ENCODE measurements at places on chromosomes 7 and 10.

GRCh38 chr10:131692176-131692575 lies 208.6 kb upstream of the PPP2R2D start:
- DNase-seq: no peak

DNA sequence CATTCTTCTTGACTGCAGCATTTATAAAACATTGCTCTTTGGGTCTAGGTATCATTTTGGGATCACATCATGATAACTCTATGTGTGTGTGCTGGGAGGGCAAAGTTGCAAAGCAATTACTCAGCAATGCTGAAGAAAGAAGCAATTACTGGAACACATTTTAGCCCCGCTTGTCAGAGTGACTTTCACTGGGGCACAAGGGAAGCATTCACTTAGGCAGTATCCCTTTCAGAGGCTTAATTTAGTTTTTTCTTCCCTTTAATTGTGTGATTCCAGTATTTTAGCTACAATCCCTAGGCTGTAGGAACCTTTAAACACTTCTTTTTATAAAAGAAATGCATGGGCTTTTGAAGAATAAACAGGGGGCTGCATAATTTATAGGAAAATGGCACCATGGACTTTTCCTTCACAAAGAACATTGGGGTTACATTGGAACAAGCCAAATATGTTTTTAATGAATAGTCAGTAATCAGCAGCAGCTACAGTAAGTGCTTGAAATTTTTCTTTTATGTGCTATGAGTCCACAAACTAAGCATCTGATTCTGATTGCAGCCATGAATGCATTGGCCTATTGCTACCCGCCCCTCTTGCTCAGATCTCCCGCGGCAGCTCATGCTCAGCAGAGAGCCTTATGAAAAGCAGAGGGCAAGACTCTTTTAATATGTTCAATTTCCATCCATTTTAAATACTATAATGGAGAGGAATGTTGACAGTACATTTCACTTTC lies 51.2 kb upstream of the NXPH1 start:
- no peak for DNase-seq

DNA sequence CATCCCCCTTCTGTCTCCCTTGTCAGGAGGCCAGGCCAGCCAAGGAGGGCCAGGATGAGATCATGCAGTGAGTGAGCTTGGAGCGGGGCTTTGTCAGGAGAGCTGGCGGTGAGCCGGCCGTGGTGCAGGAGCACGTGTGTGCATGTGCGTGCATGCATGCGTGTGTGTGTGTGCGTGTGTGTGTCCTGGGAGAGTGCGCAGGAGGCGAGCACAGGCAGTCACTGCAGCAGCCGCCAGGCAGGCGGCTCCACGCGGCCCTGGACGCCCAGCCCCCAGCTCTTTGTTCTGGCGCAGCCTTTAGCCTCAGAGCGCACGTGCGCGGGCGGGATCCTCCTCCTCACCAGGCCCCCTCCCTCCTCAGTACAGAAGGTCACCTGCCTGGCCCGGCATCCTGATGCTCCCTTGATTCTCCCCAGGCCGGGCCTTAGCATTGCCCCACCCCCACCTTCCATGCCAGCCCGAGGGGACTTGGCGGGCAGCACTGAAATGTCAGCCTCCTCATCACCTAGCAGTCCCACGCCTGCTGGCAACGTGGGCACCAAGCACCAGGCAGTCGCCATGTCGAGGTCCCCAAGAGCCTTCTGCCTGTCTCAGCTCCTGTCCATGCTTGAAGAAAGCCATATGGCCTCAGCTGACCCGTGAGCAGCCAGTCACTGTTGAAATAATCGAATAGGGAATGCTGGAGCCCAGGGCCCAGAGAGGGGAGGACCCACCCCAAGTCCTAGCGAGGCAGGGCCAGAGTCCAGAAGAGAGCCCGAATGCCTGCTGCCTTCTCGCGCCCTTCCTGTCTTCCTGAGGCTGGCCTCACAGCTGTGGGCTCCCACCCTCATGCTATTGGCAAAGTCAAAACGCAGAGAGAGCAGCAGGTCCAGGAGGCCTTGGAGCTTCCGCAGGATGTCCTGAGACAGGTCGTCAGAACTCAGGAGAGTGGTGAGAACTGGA lies 125.9 kb upstream of the PPIF start:
- peak; percentile 85 for DNase-seq

GRCh38 chr7:35825974-35826373 lies 25.1 kb downstream of the SEPTIN7 start:
- no peak for DNase-seq

- DNase-seq: peak; percentile 28
Observed at GRCh38 chr10:74051736-74052342, 53.9 kb downstream of the VCL start.

DNA sequence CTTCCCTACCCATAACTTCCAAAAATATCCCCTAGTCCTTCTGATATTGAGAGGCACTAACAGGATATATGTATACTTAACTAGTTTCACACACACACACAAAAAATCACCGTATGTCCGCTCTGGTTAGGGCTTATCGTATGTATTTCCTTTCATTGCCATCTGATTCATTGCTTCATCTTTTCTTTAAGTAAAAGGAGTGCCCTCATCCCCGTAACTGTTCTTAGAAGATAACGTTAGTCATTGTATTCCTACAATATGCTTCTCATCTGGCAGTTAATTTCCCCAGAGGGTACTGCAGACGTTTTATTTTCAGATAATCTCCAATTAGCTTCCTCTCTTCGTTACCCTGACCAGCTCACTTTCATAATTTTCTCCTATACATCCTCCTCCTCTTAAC lies 37.3 kb downstream of the NRCAM start:
- DNase-seq: no peak

DNA sequence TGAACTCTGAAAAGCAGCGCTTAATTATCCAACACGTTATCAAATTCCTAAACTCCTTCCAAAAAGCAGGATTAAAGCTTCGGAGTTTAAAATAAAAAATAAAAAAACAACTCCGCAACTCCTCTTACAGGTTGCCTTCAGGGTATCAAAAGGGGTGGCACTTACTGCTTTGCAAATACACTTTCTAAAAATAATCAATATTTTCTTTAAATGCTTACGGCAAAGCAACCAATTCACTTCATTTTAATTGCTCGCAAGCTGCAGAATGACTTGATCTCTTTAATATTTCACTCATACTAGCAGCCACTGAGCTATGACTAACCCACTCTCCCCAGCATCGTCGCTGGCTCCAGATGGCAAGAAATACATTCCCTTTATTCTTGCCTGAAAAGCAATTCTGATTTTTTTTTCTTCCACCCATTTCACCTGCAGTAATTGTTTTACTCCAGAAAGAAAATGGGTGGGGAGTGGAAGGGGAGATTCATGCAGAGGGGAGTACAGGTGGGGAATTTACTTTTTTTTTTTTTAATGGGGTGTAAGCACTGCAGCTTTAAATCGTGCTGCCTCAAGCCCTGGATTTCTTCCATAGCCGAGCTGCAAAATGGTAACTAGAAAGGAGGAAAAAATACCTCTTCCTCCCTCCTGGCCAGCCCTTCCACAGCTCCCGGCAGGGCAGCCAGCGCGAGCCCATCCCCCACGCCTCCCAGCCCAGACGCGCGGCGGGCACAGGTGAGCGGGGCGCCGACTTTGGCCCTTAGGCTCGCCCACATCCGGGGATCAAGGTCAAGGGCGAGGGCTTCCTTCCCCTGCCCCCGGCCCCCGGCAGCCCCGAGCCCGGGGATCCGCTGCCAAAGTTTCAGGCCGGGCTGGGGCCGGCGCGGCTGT lies 54.2 kb upstream of the FHIP2A start:
- DNase-seq: peak; percentile 27

- no peak for DNase-seq
Observed at GRCh38 chr7:81819861-81820260, 50.0 kb upstream of the HGF start.

- no peak for DNase-seq
Observed at GRCh38 chr10:46547541-46548497, 8.6 kb downstream of the GPRIN2 start.

DNA sequence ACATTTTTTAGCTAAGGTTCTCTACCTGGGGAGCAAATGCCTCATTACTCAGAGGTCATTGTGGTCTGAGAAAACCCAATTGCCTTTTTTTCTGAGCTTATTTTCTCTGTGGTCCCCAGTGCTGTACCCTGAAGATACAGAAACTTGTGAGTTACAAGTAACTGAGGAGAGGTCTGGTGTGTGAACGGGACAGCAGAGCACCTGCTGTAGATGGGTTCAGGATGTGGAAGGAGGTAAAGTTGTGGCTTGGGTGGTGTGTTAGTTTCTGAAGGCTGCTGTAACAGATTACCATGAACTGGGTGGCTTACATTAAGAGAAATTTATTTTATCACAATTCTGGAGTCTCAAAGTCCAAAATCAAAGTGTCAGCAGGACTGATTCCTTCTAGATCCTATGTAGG lies 449.1 kb upstream of the NRP1 start:
- DNase-seq: no peak

DNA sequence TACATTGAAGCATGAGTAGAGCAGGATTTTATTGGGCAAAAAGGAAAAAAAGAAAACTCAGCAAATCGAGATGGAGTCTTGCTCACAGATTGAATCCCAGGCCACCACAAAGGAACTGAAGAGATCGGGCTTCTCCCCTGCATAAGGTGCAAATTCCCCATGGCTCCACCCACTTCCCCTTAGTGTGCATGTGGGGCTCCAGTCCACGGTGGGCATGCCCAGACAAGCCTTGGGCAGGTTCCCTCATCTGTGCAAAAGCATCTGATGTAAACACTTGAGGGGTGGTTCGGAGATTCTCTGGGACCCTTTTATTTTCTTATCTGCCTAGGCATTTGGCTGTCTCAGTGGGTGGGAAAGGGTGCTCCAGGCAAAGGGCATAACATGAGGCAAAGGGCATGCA lies 150.7 kb downstream of the CFTR start:
- DNase-seq: no peak

GRCh38 chr10:91287912-91288311 lies 67.4 kb downstream of the PCGF5 start:
- DNase-seq: no peak

DNA sequence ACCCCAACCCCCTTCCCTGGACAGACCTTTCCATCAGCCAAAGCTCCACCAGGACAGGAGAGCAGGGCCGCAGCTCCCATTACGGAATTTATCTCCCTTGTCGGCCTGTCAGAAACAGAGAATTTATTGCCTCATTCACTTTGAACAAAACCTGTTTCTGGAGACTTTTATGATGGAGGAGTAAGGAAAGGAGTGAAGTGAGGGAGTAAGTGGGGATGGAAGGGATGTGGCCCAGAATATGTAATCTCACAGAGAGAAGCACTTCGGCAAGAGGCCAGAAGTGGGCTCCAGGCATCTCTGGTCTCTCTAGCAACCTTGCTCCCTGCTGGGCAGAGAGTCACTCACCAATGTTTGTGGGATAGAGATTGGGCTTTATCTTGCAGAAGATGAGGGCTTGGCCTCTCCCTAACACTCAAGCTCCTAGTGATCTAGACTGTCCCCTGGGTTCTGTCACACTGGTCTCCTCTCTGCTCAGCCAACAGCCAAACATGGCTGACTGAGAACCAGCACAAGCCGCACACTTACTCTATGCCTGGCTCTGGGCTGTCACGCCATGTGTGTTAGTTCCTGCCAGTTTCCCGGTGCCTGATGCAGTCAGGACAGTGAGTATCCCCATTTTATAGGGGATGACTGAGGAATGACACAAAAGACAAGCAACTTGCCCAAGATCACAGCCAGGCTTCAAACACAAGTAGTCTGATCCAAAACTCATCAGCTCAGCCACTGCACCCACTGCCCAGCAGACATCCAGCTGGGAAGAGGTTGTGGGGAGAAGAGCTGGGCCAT lies 149.4 kb upstream of the ZMIZ1 start:
- DNase-seq: no peak

DNA sequence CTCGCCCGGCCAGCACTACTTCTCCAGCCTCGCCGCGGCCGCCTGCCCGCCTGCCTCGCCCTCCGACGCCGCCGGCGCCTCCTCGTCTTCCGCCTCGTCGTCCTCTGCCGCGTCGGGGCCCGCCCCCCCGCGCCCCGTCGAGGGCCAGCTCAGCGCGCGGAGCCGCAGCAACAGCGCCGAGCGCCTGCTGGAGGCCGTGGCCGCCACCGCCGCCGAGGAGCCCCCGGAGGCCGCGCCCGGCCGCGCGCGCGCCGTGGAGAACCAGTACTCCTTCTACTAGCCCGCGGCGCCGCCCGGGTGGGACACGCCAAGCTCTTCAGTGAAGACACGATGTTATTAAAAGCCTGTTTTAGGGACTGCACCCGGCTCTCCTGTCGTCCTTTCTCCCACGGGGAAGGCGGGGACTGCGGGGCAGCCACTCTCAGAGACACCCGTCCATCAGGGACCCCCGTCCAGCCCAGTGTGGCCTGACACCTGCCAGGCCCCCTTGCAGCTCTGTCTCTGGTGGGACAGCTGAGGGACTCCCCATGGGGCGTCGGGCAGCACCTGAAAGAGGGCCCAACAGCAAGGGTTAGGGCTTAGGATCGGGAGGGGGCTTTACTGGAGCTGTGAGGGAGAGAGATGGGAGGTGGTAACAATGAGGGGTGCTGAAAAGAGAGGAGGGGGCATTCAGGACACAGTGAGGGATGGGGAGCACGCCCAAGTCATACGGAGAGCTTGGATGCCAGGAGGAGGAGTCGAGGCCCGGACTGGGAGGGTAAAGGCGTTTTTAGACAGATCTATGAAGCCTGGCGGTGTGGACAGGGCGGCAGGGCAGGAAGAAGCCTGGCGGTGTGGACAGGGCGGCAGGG lies 34.7 kb downstream of the SPDYE6 start:
- DNase-seq: peak; percentile 83

GRCh38 chr10:21481407-21481806 lies 44.1 kb downstream of the SKIDA1 start:
- no peak for DNase-seq

GRCh38 chr10:70771311-70772194 lies 13.6 kb downstream of the TBATA start:
- DNase-seq: no peak

DNA sequence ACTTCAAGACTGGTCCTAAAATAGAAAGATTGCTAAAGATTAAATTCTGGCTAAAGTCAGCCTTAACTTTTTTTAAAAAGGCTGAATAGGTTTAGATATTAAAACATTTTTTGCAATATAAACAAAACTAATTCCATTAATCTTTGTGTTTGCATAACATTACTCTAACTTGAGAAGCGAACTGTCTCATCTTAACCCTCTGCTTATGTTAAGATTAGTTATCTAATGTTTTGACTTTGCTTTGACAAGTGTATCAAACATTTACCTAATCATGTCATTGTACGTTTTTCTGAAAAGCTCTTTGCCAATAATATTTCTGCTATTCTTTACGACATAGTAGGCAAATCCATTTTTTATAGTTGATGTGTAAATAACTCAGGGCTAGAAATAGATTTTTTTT lies 68.0 kb downstream of the ITIH5 start:
- DNase-seq: no peak

GRCh38 chr7:104529567-104529966 lies 201.2 kb downstream of the LHFPL3 start:
- DNase-seq: no peak

- DNase-seq: peak; percentile 61
Observed at GRCh38 chr7:64876792-64877713, 26.0 kb upstream of the ZNF273 start.

DNA sequence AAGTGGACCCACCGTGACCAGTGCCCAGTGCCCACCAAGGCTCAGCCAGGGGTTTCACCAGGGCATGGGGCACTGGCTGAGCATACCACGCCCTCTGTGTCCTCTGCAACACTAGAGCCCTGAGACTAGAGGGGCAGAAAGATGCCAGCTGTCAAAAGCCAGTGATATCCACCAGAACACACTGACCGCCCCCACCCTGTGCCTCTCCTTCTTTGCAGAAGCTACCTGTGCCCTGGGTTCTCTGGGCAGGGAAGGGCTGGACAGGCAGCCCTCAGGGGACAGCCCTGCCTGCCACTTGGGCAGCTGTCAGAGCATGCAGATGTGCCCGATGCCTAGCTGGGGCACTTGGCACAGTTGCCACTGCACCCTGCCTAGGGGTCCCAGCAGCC lies 494 bp downstream of the VSIR start:
- no peak for DNase-seq
